NT2/D1 (cell line): ENCODE measurements at places on chromosomes 4 and X.

- peak; percentile 62 for DNase-seq
These were observed 146.7 kb upstream of the PSAPL1 start for GRCh38 chr4:7581477-7581876.

DNA sequence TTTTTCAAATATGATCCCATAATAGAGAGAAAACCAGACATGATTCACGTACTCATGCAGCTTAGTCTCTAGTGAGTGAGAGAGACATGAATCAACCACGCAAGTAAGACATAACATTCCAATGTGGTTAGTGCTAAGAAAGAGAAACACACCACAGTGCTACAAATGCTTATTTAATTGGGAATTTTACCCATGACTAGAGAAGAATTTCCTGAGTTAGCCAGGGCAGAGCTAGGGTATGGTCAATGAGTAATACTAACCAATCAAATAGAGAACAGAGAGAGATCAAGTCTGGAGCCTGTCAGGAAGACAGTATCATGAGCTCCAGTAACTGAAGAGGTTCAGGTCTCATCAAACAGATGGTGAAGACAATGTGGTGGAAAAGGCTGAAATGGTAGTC is 495.2 kb downstream of the PDGFC start:
- no peak for DNase-seq

GRCh38 chr4:120447774-120448173 is 381.1 kb upstream of the MAD2L1 start:
- DNase-seq = no peak

DNA sequence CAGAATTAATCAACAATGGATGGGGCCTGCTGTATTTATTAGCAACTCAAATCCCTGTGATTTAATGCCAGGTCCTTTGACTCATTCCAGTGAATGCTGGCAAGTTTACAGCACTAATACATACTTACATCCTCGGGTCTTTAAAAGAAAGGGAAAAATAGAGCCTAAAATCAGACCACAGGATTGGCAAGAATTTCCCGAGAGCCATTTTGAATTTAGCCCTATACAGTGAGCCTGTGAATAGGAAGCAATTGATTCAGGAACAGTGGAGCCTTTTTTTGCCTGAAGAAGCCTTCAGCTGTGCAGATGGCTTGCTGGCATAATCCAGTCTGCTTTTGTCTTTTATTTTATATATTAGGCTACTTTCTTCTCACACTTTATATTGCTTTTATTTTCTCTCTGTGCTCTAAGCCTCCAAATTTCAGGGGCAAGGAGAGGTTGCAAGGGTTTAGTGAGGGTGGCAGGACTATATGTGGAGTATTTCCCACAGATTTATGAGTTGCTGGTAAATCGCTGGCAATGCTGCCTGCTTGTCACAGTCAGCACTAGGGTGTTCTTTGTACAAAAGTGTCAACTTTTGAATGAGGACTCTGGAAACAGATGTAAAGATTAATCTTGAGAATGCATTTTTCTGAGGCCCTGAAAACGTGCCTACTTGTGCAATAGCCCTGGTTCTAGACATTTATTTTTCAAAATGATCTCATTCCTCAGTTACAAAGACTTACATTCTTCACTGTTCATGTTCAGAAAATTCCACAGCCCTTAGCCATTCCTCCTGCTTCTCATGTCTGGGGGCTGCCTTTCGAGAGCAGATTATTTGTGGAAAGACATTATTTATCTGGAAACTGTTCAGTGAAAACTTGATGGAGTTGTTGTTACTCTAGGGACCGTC is 303.5 kb downstream of the SPRY1 start:
- DNase-seq = no peak

GRCh38 chr4:56324011-56324610 is 63.2 kb downstream of the AASDH start:
- no peak for DNase-seq

- no peak for DNase-seq
These were observed 750 bp downstream of the ARMCX5 start for GRCh38 chrX:102599951-102600579.

GRCh38 chr4:187811591-187811990 is 184.0 kb upstream of the ZFP42 start:
- DNase-seq = no peak

DNA sequence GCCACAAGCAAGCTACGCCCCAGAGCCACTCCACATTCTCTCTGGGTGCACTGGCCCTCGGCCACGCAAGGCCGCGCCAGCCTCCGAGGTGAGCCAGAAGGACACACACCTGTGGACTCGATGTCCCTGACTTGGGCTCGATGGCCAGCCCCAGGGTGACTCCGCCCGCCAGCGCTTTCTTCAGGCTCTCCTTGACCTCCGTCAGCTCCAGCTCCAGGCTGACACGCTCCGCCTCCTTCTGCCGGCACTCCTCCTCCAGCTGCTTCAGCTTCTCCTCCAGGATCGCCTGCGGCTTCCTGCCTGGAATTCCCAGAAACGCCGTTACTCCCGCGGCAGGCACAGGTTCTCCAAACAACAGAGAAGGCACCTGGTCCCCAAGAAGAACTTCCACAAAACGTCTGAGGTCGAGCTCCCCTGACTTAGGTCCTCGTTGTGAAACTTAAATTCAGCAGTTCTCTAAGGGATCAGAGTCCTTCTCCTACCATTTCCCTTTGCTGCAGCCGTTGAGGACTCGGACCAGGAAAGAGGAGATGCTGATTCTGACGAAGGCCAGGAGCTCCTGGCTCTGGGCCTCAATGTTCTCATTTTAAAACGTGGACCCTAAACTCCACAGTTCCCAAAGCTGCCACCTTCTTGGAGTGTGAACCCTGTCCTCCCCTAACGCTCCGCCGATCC is 166.8 kb downstream of the AFAP1 start:
- DNase-seq = no peak

- no peak for DNase-seq
These were observed 224.9 kb upstream of the PSAPL1 start for GRCh38 chr4:7659429-7660175.

GRCh38 chr4:185716141-185716551 is 95.8 kb downstream of the SORBS2 start:
- no peak for DNase-seq

GRCh38 chr4:15117270-15117946 is 115.1 kb downstream of the CPEB2 start:
- DNase-seq = no peak

DNA sequence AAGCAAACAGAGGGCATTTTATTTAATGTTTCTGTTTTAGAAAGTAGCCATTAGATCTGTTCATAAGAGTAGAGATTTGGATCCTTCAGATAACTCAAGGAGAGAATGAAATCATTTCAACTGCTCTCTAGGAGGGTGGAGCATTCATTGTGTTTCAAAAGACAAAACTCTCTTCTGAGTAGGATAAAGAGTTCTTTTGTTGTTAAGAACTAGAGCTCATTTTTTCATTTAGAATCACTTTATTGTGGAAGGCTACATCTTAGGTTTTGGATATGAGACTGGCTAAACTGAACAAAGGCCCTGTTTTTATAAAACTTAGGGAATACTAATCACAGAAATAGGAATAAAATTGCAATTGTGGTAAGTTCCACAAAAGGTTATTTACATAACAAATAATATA is 193.9 kb upstream of the PCDH10 start:
- no peak for DNase-seq

DNA sequence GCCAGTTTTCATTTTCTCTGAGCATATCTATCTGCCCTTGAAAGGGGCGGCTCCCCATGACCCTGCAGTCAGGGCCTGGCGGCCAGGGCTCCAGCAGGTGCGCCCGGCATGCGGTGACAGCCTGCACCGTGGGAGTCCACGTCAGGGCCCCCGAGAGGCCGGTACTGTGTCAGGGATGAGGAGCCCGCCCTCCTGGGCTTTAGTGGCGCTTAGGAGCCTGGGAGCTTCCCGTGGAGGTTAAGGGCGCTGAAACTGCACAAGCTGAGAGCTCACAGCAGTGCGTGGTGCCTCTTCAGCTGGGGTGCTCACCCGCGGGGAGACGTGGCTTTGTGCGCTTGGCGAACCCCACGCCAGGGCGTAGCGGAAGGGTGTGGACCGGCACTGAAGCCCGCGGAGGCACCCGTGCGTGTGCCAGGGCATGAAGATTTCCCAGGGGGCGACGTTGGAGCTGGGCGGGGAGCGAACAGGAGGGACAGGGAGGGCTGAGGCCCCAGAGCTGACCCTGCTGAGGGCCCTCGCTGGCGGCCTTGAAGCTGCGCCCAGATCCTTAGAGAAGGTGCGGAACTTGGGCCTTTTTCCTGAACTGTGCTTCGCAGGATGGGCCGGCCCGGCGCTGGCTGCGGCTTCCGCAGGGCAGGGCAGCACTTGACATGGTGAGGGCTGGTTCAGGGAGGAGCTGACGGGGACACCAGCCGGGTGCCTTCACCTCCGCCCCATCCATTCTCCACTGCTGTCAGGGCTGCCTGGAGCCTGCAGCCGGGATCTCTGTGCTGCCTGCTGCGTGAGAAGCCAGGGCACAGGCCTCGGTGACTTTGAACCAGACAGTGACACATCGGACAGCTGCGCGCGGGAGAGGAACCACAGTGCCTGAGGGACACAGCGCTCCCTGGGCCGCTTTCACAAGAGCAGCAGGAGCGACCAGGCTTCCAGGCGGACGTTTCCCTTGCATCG is 32.9 kb downstream of the HTT-AS start:
- DNase-seq = no peak

- no peak for DNase-seq
These were observed 38.6 kb downstream of the RXFP1 start for GRCh38 chr4:158560284-158560683.

DNA sequence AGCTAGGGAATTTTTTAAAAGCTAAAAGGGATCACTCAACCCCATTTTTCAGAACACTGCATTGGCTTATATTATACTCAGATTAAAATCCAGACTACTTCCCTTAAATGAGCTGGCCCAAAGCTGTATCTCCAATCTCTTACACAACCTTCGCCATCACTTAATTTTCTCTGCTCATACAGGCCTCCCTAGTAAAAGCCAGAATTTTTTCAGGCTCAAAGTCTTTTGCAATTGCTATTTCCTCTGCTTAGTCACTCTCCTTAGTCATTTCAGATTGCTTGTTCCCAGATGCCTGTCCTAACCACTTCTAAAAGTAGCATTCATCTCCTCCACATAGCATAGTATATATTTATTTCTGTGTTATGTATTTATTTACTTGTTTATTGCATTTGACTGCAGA is 1587.9 kb upstream of the ADGRL3 start:
- no peak for DNase-seq

- DNase-seq = peak; percentile 42
These were observed 600 bp downstream of the BEX4 start for GRCh38 chrX:103215425-103215991.

- DNase-seq = no peak
These were observed 117.2 kb upstream of the FAT1 start for GRCh38 chr4:186840771-186841301.

DNA sequence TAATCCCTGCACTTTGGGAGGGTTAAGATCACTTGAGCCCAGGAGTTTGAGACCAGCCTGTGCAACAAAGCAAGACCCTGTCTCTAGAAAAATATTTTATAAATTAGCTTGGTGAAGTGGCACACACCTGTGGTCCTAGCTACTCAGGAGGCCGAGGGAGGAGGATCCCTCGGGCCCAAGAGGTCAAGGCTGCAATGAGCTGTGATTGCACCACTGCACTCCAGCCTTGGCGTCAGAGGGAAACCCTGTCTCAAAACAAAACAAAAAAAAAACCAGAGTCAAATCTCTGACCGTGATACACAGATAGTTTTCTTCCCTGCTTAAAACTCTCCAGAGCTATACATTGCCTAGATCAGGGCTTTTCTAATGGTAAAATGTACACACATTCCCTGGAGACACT is 53.5 kb downstream of the CHST7 start:
- DNase-seq = no peak

DNA sequence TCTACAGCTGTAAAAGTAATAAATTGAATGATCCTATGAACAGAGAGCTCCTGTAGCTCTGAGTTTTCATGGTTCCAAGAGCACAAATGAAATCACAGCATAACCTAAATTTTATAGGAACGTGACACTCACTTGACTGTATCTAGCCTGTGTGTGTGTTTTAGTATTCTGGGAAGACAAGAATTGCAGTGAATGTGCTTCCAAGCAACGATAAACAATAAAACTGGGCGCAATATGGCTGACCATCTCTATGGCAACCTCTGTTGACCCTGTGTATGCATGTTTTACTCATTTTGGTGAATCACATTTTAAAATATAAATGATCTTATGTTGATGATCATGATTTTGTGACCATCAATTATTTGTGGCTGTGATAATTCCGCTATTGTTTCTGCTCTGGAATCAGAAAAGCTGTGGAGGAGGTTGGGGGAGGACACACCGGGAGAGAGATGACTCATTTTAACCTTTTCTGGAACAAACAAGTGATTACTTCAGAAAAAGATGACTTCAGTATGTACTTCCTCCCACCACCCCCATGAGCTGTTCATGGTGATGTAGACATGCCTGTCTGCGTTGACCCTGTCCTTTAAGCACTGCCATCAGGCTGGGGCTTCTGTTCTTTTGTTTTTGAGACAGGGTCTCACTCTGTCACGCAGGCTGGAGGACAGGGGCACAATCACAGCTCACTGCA is 31.8 kb downstream of the USP11 start:
- DNase-seq = no peak

GRCh38 chrX:19342331-19342906 is 1.3 kb upstream of the PDHA1 start:
- no peak for DNase-seq

GRCh38 chr4:147396105-147396504 is 84.8 kb upstream of the EDNRA start:
- no peak for DNase-seq

DNA sequence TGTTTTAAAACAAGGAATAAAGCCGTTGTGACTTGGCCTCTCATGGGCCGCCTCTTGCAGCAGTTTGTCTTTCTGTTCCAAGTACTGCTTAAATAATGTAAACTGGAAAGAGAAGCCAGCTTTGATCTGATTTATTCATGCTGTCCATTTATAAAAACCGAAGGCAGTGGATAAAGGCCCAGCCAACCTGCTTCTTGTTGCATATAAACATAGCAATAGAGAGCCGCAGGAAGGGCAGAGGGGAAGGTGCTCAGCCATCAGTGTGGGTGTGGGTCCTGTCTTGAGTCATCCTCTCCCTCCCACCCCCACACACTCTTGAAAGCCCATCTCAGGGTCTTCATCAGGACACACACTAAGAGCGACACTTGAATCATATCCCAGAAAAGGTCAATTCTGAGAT is 187.9 kb upstream of the FAM9B start:
- no peak for DNase-seq

- DNase-seq = no peak
These were observed 95.1 kb downstream of the GATB start for GRCh38 chr4:151665785-151666127.

DNA sequence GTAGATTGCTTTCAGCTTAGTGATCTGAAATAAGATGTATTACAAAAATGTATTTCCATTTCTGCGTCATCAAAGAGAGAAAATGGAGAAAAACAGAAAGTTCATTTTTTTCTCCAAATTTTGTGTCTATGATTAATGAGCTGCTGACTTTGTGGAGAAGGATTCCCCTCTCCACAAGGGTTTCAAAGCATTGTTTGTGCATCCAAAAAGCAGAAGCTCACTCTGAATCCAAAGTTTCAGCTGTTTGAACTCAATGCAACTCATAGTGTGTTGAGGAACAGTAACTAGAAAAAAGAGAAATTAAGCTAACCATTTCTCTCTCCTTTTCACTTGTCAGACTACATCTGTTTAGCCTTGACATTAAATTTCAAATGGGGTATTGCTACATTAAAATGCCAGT is 62.9 kb upstream of the SLC7A11 start:
- no peak for DNase-seq

GRCh38 chr4:148273501-148273986 is 168.7 kb downstream of the NR3C2 start:
- no peak for DNase-seq

GRCh38 chr4:113383111-113383785 is 333.8 kb downstream of the ANK2 start:
- DNase-seq = no peak

GRCh38 chrX:67104982-67105757 is 438.7 kb upstream of the AR start:
- DNase-seq = no peak
